AG08395 (cell line): ENCODE measurements at places on chromosomes 4 and X.

DNA sequence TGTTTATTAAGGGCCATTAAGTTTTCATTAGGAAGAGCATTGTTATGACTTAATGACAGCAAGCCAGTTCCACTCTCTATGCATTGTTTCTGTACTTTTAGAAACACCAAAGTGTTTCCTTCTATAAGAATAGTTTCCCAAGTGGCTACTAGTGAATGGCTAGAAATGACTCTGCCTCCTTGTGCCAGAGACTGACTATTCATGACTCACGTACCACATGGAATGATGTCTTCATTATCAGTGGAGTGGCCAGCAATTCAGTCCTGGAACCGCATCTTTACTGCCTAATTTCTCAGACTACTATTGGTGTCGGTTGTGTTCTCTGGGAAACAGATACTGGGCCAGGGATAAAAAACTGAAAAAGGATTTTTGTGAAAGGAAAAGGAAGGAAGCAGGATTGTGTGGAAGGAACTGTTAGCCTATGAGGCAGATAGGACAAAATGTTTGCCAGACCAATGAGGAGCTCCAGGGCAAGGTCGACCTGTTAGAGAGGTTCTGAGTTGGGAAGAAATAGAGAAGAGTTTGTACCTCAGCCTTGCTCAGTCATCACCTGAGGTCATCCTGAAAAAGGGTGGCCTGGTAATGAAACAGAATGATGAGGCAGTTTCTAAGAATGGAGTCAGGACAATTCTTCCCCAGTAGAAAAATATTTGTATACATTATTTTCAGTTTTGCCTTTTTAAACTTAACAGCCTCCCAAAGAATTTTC is 218.6 kb downstream of the SPCS3 start:
- peak; percentile 88 for DNase-seq

DNA sequence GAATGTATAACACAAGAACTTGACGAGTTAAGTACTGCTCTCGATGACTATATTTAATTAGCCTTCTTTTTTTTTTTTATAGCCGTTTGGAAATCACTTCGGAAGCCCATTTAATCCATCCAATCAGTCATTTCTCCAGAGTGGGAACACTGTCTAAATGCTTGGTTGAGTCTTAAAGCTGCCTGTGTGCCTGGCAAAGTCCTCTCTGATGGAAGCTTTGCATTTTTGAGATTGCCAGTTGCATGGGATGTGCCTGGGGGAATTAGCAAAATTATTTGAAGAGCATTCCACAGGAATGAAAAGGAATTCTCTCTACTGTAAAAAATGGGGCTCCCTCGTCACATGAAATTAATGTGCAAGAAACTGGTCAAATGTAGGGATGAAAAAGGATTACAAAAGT is 398.8 kb upstream of the RPS6KA3 start:
- peak; percentile 7 for DNase-seq

GRCh38 chr4:169100670-169101101 is 90.6 kb upstream of the CBR4 start:
- no peak for DNase-seq

GRCh38 chr4:1523033-1523432 is 116.8 kb upstream of the NKX1-1 start:
- DNase-seq: no peak

DNA sequence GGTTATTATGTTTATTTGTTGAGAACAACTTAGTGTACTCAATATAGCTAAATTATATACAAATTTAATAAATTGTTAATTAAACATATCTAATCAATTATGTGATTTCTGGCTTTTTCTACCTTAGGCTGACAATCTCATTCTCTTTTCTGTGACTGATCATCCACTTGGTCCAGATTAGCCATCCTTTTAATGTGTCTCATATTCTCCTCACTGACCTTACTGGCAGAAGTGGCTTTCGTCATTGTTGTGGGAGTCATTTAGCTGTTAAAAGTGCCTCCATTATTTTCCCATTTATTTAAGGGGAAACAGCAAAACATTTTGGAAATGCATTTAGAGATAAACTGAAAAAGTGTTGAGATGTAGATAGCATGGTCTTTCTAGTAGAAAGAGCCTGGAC is 172.2 kb downstream of the CCSER1 start:
- DNase-seq: no peak

GRCh38 chr4:101649790-101650515 is 140.6 kb upstream of the BANK1 start:
- no peak for DNase-seq

DNA sequence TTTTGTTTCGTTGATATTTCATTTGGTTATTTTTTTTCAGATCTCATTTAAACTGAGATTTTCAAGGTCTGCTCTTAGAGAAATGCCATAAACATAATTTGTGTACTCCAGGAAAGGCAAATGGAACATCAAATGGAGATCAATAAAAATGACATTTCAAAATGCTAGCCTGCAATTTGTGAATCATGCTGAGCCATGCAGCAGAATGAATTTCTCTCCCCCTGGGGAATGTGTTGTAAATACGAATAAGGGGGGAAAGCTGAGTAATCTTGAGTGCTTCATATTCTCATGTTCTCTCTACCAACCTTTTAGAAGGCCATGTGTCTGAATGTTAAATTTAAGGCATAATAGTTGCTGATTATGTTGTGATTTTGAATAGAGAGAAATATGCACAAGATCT is 7.8 kb downstream of the ZCCHC4 start:
- DNase-seq: peak; percentile 58

- DNase-seq: no peak
Observed at GRCh38 chrX:49988143-49988542, 65.7 kb downstream of the CLCN5 start.

GRCh38 chr4:101807351-101807750 is 16.8 kb downstream of the BANK1 start:
- no peak for DNase-seq

GRCh38 chrX:133375615-133376340 is 39.5 kb downstream of the GPC4 start:
- no peak for DNase-seq

- peak; percentile 68 for DNase-seq
Observed at GRCh38 chr4:74675673-74676279, 118.5 kb downstream of the BTC start.

DNA sequence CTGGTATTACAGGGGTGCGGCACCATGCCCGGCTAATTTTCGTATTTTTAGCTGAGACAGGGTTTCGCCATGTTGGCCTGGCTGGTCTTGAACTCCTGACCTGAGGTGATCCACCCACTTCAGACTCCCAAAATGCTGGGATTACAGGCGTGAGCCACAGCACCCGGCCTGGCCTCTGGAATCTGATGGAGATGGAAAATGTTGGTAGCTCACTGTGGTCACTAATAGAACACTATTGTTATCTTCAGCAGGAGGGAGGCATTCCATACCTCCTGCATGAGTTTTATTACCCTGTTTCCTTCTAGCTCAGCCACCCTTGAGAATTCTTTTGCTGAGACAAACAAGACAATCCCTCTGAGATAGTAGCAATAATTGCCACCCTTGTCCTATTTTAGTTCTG is 105.0 kb downstream of the SHROOM3 start:
- peak; percentile 60 for DNase-seq

GRCh38 chr4:87044511-87045233 is 109.9 kb downstream of the AFF1 start:
- no peak for DNase-seq

DNA sequence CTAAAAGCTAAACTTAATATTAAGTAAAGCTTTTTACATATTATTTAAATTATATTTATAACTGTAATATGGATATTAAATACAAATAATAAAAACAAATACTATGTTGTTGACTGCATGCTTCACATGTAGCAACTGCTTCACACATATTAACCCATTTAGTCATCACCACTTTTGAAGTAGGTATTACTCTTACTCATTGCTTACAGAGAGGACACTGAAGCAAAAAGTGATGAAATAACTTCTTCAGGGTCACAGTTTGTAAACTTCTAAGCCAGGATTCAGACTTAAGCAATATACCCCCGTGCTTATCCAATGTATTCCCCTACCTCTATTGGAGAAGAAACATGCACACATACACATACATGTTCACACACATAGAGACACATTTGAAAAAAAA is 166.6 kb downstream of the DKK2 start:
- DNase-seq: peak; percentile 19

- no peak for DNase-seq
Observed at GRCh38 chrX:147935156-147935758, 23.5 kb downstream of the FMR1 start.

DNA sequence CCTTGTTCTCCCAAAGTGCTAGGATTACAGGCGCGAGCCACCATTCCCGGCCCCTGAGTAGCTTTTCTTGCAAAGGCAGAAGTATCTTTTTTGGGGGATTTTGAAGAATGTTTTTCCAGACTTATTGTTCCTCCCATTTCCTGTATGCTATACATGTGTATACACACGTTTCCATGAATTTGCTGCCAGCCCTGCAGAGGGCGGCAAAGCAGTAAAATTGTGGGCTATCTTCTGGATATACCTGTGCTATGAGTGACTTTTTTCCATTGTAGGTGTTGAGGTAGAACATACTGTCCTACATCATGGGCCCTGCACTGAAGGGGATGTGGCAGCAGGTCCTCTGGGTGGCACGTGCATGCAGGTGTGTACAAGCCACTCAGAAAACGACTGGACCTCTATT is 16.9 kb upstream of the MED28 start:
- no peak for DNase-seq

DNA sequence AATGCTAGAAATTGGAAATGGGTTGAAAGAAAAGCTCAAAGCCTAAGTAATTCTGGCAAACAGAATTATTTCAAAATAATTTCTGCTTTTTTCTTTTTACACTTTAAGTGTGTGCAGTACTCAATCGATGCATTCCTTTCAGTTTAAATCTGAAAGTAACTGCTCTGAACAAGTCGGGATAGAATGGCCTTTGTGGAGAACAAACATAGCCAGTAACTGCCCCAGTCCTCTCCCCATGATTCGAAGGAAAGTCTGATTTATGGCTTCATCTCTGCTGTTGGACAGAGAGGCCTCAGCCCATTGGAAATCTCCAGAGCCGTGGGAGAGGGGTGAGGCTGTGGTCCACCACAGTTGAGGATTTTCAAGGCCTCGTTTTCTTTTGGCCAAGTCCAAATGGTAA is 174.0 kb upstream of the TLL1 start:
- no peak for DNase-seq

DNA sequence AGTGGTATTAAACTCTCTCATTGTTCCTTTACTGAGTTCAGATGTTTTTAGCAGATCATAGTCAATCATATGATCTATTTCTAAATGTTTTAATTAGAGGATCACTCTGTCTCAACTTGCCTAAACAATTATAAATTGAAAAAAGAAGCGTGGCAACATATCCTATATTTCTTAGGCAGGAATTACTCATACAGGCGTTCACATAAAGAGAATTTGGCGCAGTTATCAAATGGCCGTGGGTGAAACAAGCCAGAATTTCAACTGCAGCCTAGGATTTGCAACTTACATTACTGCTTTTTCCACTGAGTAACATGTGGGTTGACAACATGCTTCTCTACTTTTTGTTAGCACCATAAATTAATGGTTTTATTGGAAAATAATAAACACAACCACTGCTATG is 141.3 kb downstream of the CPE start:
- DNase-seq: no peak

DNA sequence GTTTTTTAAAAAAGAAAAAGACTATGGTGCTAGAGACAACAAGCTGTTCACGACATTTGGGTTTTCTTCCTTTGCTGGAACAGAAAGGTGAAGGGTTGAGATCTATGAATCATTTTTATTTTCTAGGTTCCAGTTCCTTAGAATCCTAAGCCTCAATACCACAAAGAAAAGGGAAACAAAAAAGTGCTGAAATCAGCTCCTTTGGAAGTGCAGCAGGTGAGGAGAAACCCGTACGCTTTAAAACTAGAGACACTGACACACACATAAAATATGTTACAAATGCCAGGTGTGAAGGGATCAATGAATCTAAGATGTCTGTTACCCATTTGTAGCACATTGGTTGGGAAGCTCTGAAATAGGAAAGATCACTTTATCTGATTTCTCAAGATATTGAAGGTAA is 125.2 kb downstream of the AREG start:
- no peak for DNase-seq

GRCh38 chr4:14902342-14902741 is 99.9 kb upstream of the CPEB2 start:
- DNase-seq: no peak

GRCh38 chr4:56791316-56791715 is 30.2 kb downstream of the SPINK2 start:
- no peak for DNase-seq

GRCh38 chr4:108171339-108172230 is 2.9 kb upstream of the LEF1 start:
- DNase-seq: no peak

DNA sequence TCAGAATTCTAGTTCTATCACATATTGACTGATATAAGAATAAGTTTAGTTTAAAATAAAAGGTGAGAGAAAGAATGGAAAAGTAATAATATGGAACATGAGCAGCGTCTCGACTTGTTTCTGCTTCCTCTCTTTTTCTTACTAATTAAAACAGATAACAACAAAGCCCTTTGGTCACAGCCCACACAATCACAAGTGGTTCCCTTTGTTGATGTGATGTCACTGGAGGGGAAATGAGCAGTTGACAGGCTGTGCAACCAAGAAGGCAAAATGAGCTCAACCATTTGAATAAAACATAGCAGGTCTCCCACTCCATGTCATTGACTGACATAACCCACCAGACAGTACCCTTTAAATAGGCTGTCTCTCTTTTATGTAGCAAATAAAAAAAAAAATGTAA is 342.5 kb upstream of the MAGEB2 start:
- DNase-seq: no peak

- DNase-seq: no peak
Observed at GRCh38 chr4:108556588-108557200, 63.7 kb upstream of the RPL34 start.

DNA sequence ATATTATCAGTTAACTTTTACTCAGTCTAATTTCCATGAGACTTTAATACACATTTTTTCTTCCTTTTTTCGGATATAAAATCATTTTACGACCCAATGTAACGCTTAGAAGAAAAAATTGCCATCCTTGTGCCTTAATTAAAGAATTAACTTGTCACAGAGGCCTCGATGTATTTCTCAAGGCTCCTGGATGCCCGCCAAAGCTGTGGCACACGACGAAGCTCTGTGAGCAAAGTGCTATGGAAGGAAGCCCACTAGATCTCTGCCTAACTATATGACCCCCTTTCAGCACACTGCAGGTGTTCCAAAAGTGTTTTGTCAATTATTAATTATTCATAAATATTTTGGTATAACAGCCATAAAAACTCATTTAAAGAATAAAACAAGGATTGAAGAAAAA is 54.4 kb downstream of the TAPT1 start:
- no peak for DNase-seq

DNA sequence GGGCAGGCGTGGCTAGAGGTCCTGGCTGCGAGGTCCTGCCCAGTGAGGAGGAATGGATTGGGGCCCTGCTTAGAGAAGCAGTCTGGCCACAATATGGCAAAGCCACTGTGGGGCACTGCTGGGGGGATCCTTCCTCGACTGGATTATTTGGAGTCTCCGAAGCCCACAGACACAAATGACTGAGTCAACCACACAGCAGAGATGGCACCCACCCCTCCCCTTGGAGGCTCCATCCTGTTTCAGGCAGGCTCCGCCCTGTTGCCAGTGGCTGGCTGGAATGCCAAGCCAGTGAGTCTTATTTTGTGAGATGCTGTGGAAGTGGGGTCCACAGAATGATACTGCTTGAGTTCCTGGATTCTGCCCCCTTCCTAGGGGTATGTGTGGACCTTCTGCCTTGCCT is 363.9 kb downstream of the PPP1R2C start:
- no peak for DNase-seq

GRCh38 chr4:95980877-95981360 is 141.0 kb downstream of the PDHA2 start:
- no peak for DNase-seq
